NCI-H146 (cell line): ENCODE measurements at places on chromosomes 5 and 9.

- no peak for DNase-seq
Measured at GRCh38 chr5:178994580-178995340, at the start of gene GRM6. GRM6 (minus strand) TSS chr5:178995320; CDS start chr5:178994944, 376 bp downstream.

GRCh38 chr5:150317048-150318003 lies 14.6 kb upstream of the ARSI start:
- DNase-seq = no peak

- DNase-seq = no peak
Measured at GRCh38 chr5:161446655-161447054, 99.9 kb downstream of the GABRB2 start.

DNA sequence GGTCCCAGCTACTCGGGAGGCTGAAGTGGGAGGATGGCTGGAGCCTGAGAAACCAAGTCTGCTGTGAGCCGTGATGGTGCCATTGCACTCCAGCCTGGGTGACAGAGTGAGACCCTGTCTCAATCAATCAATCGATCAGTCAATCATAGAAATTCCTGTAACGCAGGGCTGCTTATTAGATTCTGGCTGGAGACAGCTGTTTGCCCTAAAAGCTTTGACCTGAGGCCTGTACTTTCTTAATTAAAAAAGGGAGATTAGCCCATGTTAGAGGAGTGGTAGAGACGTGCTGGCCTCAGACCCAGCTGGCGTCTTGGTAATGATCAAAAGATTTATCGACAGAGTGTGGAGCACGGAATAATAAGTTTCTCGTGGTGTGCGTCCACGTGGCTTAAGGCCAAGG lies 40.5 kb upstream of the HMCN2 start:
- no peak for DNase-seq

DNA sequence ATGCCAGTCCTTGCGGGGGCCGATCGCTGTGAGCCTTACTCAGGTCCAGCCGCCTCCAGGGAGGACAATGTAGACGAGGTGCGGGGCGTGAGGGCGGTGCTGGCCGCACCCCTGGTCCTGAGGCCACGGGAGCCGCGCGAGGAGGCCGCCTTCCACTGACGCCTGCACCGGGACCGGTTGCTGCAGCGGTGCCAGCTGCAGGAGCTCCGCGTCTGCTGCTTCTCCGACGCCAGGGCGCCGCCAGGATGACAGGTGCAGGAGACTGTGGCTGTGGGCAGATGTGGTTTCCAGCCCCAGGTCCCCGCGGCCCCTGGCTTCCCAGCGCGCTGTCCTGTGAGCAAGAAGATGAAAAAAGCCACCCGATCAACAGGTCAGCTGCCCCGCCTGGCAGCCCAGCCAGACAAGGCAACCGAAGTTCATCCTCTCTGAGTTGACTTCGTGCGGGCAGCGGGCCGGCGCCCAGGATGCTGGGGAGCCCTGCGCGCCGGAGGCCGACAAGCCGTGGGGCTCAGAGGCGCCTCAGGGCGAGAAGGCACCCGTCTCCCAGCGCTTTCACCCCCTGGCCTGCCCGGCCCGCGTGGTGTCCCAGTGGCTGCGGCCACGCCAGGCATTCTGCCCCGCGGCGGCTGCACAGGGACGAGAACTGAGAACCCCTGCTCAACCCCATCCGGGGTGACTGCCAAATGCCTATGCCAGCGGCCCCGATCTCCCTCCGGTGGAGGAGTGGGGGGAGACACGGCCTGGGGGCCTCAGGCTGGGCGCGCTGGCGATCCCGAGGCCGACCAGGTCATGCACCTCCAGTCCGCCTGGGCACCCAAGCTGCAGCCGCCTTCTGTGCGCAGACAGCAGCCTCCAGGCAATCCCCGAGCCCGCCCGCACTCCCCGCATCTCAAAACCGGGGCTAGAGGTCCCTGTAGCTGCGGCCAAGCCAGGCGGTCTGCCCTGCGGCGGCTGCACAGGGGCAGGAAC lies 43.4 kb upstream of the BICD2 start:
- DNase-seq = peak; percentile 63

DNA sequence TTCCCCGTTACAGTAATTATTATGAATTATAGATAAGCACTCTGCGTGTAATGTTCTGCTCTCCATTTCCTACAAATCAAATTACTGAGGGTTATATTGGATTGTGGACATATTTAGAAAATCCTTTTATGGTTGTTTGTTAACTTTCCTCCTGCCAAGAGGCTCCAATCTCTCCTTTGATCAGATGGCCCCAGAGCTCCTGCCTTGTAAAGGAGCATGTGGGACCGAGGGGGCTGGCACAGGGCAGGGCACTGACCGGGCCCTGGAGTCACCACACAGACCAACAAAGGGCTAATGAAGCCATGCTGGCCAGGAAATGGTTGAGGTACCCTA lies 415.9 kb downstream of the EFNA5 start:
- no peak for DNase-seq

- DNase-seq = no peak
Measured at GRCh38 chr5:112254303-112254702, 164.8 kb downstream of the EPB41L4A start.

DNA sequence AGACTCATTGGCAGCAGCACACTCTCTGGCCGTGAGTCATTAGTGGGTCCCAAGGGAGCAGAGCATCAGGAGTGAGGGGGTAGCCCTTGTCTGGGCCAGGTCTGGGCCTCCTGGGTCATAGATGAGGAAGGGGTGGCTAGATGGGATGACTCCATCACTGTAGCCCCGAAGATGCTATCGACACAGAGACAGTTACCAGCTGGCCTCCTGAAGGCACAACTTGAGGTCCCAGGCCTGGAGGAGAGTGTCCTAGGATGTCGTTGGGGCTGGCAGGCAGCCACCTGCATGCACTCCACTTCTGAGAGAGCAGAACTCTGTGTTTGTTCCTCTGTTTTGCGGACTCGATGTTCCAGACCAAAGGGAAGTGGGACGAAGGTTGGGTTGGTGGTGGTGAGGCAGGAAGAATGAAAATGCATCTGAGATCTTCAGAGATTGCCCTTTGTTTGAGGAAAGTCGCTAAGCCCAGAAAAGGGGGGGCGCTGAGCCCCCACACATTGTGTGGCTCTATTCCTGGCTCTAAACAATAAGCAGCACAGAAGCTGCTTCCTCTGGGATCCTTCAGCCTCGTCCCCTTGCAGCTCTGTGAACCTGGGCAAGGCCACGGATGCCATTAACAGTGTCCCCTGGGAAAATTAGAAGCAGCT lies 4.7 kb downstream of the BTNL9 start:
- DNase-seq = no peak

GRCh38 chr9:78712903-78713613 lies 416.1 kb downstream of the PSAT1 start:
- DNase-seq = no peak

DNA sequence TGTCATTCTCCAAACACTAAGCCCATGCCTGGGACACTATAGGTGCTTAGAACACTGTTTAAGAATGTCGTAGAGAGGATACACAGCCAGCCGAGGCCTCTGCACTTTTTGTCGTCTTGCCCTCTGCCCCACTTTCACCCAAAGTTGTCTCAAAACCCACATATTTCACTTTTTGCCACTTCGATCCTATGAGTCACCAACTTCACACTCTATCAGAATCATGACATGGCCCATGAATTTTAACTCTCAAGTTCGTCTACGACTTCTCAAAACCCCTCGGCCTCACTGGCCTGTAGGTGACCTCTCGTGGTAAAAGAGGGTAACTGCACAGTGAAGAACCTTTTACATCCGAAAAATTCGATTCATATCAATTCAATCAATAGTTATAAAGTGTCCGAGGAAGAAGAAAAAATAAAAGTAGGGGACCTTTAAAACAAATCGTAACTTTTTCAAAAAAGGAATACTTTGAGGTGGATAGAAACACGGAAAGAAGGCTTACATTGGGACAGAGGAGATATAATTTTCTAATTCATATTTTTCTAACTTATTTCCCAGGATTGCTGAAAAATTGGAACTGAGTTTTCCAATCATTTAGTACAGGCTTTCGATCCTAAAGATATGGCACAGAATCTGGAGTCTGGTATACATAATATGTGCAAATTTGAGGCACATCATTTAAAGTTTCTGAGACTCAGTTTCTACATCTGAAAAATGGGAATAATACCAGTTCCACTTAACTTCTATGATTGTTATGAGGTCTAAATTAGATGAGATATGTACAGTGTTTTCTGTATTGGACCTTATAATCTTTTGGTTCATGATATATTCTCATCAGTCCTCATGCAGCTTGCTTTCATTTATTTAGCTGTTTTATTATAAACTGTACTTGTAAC lies 122.6 kb downstream of the APBA1 start:
- DNase-seq = peak; percentile 51

GRCh38 chr9:98900725-98901124 lies 43.0 kb upstream of the COL15A1 start:
- no peak for DNase-seq

- peak; percentile 55 for DNase-seq
Measured at GRCh38 chr5:177133853-177134696, 502 bp downstream of the NSD1 start.

DNA sequence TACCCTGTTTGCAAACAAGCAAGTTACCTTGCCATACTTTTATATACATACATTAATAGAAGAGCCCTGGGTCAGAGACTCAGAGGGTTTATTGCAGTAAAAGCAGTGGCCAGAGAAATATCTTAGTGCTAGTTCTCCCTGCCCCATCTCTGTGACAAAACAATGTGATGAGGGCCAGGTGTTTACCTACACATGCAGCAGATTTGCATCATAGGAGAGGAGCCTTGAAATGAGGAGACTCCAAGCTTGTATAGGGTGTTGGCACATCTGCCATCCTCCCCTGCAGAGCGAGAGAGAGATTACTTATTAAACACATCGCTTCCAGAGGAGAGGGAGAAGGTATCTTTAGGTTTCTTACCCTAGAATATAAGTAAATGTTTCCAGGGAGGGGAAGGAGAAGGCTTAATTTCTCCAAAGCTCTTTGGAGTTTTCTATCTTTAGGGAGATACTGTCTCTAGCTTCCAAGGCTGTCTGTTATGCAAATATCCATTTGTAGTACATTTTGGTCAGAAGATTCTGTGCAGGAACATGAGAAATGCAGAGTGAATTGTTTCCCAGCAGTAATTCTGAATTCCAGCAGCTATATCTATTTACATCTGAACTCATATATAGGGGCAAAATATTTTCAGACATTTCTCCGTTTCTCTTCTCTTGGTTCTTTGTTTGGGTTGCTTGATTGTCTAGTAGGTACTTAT lies 15.7 kb downstream of the FER start:
- DNase-seq = no peak

GRCh38 chr9:127448112-127448805 lies 2.9 kb downstream of the RPL12 start:
- no peak for DNase-seq

DNA sequence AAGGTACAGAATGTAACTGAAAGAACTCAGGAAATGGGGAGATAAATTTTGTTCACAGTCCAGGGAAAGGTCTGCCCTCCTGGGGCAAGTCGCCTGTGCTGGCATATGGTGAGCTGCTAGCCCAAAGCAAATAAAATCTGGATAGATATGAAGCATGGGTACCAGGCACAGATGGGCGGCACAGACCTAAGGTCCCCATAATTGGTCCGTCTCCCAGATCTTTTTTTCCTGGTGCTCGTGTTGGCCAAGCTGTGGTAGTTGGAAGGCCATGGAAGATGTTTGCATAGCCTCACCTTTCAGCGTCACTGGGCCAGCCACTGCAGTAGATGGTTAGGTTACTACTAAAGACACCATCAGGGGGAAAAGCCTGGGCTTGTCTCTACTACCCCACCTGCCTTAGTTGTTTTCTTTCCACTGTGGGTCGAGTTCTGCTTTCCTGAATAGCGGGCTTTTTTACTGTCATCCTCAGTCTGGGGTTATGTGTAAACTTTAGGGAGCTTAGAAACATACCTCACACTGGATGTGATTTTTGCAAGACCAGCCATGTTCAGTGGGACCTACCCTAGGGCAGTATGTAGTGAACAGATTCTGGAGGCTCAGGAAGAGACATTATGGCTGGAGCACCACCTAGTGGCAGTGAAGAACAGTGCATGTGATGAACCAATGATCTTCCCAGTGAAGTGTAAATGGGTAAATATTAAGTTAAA lies 24.2 kb upstream of the GLRX start:
- peak; percentile 40 for DNase-seq

GRCh38 chr5:172002310-172002709 lies 4.1 kb downstream of the FBXW11 start:
- DNase-seq = peak; percentile 2

DNA sequence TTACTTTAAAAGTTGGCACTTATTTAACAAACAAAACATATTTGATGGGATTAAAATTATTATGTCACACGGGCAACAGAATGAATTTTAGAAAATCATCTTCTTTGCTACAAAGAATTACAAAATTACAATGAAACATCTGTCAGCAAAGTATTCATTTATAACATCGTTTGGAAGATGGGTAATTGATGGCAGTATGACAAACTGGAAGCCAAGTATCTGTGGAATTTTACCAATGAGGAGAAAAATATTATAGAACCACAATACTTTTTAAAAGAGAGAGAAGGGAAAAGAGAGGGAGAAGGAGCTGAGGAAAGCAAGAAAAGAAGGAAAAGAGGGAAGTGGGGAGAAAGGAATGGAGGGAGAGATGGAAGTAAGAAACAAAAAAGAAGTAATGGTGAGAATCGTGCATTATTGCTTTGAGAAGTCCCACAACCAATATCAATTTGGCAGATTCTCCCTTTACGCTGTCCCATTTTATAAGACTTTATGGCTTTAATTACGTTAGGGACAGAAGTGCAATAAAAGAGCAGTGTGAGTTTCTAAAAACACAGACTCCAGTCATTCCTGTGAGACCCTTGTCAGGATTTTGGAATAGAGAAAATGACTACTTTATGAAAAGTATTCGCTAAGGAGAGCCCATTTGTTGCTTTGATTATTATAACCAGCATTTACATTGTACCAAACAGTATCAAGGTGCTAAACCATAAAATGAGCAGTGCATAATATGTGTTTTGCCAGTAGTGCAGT lies 76.7 kb downstream of the LURAP1L start:
- DNase-seq = no peak

- DNase-seq = peak; percentile 23
Measured at GRCh38 chr5:151150471-151151262, 6.9 kb downstream of the ANXA6 start.

GRCh38 chr5:58979090-58979489 lies 396.2 kb downstream of the RAB3C start:
- no peak for DNase-seq

DNA sequence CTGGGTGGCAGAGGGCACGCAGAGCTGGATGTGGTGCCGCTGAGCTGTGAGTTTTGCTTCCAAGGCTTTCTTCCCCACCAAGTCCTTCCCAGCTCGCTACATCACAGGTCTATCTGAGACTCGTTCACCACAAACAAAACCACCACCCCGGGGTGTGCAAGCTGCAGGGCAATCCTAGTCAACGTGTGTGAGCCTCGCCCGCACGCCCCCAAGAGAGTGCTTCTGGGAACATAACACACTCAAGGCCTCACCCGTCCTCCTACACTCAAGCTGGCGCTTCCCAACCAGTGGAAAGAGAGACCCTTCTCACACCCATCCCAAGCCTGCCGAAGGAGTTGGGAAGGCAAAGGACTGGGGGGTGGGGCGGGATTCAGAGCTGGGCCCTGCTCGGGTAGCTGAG lies 10.6 kb downstream of the SNAPC4 start:
- no peak for DNase-seq

GRCh38 chr5:101687349-101687985 lies 608.6 kb downstream of the SLCO4C1 start:
- DNase-seq = no peak
